ENCODE measurements at places on chromosomes 4 and X.

DNA sequence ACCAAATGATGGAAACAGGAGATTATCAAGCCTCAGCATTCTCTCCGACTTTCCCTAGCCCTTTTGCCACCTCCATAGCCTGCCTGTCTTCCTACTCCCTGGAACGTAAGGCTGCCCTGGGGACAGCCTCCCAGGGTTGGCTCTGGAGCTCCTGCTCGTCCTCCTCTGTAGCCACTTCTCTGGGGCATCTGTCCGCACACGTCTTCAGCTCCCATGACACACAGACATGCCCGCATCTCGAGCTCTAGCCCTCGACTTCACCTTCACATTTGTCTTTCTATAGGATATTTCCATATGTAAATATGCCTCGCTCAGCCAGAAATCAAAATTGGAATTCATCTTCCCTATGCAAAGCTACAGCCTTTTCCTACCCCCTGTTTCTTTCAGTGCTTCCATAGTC lies 67.7 kb downstream of the TSC22D3 start:
- DNase-seq, result no peak

- DNase-seq, result no peak
Measured at GRCh38 chr4:85968945-85969819, 390.7 kb downstream of the MAPK10 start.

- DNase-seq, result no peak
Measured at GRCh38 chrX:24243692-24244091, 70.2 kb downstream of the SUPT20HL2 start.

DNA sequence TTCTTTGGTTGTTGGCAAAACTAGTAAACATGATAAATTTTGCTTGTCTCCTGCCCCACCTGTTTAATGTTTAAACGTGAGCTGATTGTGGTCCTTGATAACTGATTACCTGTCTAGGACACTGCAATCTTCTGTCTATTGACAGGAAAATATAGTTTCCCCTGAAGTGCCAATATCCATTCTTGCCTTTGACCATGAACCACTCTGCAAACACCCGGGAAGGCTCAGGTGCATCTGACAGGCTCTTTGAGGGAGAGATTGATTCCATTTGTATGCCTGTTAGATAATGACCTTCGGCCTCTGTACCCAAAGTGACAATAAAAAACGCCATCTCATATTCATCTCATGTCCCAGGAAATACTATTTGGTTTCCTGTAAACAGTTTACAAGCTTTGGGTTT lies 453.0 kb downstream of the CENPC start:
- DNase-seq, result no peak

DNA sequence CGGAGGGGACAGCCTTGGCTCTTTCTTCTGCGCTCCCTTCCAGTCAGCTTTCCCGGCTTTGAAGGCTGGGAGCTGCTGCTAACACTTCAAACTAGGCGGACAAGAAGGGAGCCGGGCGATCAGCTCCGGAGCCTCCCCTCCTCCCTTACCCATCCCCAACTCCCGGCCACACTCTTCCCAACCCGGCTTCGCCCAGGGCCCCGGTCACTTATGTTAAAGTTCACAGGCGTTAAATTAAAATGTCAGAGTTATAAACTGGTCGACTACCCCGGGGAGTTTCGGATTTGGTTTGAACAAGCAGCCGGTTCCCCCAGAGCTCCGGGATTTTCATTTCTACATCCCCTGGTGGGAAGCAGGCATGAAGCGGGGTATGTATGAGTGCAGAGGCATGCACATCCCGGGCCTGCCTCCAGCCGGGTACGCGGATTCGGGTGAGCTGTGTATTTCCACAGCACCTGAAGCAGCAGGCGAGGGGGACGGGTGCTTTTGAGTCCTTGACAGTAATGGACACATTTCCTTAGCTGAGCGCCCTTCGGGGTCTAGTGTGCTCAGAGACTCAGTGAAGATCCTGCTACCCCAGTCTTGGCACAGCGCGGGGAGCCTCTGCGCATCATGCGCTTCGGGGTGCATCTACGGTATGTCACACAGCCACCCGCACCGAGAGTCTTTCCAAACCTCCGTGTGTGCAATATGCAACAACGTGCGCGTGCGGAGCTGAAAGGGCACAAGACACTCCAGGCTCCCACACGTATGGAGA lies 880 bp downstream of the UNC5C start:
- DNase-seq, result no peak

GRCh38 chr4:21628116-21628670 lies 320.4 kb downstream of the KCNIP4 start:
- no peak for DNase-seq

- DNase-seq, result no peak
Measured at GRCh38 chr4:119034276-119035008, 101.2 kb upstream of the MYOZ2 start.

DNA sequence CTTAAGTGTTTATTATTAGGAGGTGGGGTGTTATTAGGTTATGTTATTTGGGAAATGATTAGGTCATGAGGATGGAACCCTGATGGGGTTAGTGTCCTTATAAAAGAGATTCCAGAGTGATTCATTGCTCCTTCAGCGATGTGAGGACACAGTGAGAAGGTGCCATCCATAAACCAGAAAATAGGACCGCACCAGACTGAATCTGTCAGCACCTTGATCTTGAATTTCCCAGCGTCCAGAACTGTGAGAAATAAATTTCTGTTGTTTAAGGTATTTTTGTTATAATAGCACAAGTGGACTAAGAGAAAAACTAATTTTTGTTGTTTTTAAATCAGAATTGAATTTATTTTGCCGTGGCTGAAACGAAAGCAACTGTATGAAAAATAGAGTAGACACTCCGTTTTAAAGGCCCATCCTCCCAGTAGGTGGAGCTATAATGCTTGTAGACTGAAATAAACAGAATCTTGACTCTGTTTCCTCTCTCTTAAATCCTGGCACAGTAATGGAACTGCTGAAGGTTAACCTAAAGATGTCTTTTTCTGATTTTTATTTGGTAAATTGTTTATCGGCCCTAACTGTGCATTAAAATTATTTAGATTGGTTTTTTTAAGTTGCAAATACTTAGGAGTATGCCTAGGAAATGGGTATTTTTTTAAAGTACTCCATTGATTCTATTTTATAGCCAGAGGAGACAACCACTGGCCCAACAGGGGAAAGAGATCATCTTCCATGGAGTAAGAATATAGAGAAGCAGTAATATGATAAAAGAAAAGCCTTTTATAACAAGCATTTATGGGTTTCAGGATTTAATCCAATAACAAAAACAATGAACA lies 133.2 kb upstream of the ADAMTS3 start:
- DNase-seq, result peak; percentile 29

GRCh38 chr4:104493081-104493831 lies 1.4 kb downstream of the CXXC4 start:
- DNase-seq, result no peak

- no peak for DNase-seq
Measured at GRCh38 chr4:180423712-180424057, 1819.5 kb upstream of the TENM3 start.

GRCh38 chr4:143021384-143021783 lies 163.3 kb upstream of the USP38 start:
- no peak for DNase-seq

- DNase-seq, result peak; percentile 31
Measured at GRCh38 chr4:141654098-141654497, 17.7 kb downstream of the IL15 start.

DNA sequence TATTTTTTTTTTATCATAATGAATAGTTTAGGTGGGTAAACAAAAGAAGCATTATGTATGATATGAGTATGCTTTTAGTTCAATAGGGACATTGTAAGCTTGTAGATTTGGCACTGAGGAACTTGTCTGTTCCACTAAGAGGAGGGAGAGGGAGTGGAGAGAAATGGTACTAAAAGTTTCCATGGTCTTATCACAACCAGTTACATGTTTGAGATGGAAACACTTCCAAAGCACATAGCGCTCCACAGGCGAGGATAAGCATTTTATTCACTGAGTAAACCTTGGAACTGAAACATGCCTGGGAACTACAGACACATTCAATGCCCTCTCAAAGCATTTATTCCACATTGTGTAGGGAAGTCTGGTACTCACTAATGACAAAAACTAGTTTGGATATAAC lies 15.5 kb downstream of the MYOZ2 start:
- no peak for DNase-seq

DNA sequence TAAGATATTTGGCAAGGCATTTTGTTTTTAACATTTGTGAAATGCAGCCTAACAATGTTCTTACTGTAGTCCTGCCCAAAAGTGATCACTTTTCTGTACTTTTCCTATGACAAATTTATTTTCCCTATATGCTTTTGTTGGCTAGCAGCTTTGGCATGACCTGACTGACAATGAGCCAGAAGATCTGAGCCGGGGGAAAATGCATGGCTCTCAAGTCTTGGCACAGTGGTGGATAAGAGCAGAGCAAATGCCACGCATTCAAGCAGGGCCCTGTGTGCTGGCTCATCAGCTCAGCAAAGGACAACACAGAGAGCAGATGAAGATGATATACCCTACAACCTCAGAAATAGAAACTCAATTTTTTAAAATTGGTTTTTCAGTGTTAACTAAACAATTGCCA lies 187.3 kb downstream of the ANAPC10 start:
- no peak for DNase-seq

- DNase-seq, result no peak
Measured at GRCh38 chrX:118370921-118371624, 25.2 kb downstream of the WDR44 start.

- DNase-seq, result no peak
Measured at GRCh38 chr4:76767983-76768382, 130.0 kb downstream of the SOWAHB start.

DNA sequence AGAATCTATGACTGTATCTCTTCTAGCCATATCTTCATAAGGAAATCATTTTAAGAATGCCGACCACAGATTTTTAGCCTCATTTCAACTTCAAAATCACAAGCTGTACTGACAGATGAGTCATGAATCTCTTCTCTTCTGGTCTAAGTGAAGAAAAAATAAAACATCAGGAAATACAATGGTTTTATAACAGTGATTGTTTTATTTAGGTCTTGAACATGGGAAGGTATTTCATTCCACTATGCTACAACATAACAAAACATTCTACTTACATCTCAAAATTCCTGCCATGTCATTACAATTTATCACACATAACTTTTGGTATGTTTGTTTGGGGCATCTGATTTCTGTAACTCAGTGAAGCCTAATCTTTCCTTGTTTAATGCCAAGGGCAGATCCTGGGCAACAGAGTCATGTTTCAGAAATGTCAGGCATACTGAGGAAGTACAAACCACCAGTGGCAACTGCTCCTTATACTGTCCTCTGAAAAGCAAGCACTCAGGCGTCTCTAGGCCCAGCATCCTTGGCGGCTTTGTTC lies 325.0 kb downstream of the PDHA2 start:
- no peak for DNase-seq

GRCh38 chr4:130026185-130026584 lies 930.2 kb downstream of the C4orf33 start:
- DNase-seq, result no peak

DNA sequence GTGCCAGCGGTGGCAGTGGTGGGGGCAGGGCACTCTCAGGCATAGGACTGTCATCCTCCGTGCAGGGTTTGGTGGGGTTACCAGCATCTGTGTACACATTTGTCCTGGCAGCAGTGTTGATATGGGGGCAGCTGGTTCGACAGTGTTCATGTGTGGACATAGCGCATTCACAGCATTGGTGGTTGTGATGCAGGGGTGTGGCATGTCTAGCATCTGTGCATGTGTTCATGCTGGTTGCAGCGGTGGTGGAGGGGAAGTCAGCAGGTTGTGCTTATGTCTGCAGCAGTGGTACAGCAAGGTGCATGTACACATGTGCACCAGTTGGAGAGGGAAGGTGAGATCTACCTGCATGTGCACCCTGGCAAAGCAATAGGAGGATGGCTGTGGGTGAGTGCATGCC lies 75.3 kb upstream of the ZXDB start:
- DNase-seq, result no peak

- no peak for DNase-seq
Measured at GRCh38 chrX:11309220-11309619, 16.0 kb downstream of the AMELX start.

DNA sequence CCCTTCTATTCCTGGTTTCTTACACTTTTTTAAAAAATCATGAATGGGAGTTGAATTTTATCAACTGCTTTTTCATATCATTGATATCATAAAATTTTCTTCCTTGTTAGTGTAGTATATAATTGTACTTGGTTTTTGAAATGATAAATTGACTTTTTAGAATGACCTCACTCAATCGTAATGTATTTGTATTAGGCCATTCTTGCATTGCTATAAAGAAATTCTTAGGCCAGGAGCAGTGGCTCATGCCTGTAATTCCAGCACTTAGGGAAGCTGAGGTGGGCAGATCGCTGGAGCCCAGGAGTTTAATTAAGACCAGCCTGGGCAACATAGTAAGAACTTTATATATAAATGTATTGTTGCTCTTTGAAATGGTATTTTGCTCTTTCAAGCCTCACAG lies 6.3 kb downstream of the EXOC1 start:
- no peak for DNase-seq

GRCh38 chrX:53135581-53135980 lies 41.6 kb downstream of the KANTR start:
- no peak for DNase-seq

- DNase-seq, result no peak
Measured at GRCh38 chr4:41364876-41365275, 108.1 kb downstream of the UCHL1 start.

GRCh38 chr4:156732634-156733033 lies 239.0 kb downstream of the PDGFC start:
- DNase-seq, result no peak

DNA sequence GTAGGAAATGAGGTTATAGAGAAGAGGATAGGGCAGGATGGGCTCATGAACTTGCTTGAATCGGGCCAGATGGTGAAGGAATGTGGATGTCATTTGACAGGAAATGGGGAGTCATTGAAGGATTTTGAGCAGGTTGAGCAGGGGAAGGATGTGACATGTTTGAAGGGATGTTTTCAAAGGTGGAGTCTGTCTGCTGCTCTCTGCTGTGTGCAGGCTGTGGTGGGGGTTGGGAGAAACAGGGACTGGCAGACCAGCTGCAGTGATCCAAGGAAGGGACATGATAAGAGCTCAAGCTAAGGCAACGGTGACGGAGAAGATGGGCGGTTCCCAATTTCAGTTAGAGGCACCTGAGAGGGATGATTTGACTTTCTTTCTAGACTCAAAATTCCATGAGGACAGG lies 14.0 kb upstream of the XPNPEP2 start:
- DNase-seq, result no peak

- no peak for DNase-seq
Measured at GRCh38 chr4:168847771-168848502, 162.1 kb downstream of the CBR4 start.

GRCh38 chr4:89069481-89069880 lies 12.5 kb upstream of the FAM13A start:
- DNase-seq, result no peak

GRCh38 chrX:30887721-30888120 lies 1.3 kb downstream of the TAB3 start:
- no peak for DNase-seq

- DNase-seq, result no peak
Measured at GRCh38 chrX:2934715-2935710, 5.9 kb upstream of the ARSD start.

Measured in mucosa of gallbladder (tissue), 1 donor.